CD4-positive, alpha-beta T cell treated with Interleukin-6 for 4 hours (primary cell): ENCODE measurements at places on chromosomes 11 and 22.

DNA sequence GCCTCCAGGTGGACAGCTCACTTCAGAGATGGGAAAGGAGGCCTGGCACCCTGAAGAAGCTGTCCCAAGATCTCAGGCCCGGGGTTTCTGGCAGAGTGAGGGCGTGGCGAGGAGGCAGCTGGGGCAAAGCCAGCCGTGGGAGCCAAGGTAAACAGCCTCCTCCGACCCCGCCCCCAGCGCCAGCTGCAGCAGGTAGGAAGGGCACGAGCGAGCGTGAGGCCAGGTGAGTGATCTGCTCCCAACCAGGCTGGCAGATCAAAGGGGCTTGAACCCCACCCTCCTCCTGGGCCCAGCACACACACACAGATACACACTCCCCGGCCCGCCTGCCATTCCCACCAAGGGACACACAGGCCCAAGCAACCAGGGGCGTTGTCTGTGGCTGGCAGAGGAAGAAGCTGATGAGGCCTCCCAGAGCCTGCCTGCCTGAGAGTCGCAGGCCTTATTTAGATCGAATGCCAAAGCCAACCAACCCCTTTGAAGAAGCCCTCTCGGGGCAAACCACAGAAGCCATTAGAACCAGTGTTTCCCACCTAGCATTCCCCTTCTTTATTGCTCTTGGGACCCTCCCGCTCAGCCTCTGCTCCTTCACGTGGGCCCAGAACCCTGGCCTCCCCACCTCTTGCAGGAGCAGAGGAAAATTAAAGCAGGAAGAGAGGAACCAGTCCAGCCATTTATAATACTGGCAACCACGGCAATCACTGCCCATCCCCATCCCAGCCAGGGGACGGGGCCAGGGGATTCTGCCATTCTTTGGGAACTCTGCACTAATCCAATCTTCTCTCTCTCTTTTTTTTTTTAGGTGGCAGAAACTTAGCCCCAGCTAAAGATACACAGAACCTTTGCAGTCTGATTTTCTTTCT lies 5.0 kb downstream of the PDGFB start:
- peak; percentile 61 for DNase-seq

DNA sequence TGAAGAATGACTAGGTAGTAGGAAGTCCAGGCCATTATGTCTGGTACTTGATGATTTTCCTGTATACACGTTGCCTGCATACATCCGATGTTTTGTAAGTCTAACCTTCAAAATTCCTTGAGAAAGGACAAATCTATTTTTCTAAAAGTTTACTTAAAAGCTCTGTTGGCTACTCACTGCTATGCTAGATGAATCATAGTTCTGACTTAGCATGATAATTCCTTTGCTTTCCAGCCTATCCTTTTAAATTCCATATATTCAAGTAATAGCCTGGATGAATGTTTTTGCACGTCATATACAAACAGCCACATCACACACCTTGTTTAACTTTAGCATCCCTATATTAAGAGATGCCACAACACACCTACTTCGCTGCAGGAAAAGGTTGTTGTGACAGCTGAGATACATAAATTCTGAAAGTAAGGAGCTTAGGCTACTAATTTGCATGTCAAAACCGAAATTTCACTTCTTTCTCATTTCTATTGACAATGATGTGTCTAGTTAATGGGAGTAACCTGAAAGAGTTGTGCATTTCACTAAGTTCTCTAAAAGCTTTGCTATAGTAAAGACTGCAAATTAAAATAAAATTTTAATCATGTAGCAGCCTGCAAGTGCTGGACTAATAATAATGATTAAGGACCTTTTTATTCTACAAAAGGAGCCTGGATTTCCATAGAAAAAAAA lies 1116.4 kb downstream of the JRKL start:
- DNase-seq = no peak

- peak; percentile 13 for DNase-seq
Measured at GRCh38 chr22:44085743-44086270, 61.7 kb downstream of the PARVB start.

DNA sequence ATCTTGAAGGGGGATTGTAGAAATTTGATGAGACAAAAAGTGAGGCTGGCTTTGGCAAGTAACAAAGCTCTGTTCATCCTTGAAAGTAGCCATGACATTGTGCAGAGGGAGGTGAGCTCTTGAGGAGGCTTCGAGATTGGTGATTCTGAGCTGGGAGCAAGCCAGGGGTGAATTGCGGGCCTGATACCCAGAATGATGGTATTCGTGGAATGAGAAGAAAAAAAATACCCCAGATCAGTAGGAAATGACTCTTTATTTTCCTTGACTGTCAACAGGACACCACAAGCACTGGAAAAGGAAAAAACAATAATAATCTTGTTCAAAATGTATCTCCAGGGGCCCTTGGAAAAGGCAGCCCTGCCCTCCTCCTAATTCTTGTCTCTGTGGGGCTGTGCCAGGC lies 62.7 kb downstream of the TSPAN18 start:
- no peak for DNase-seq

- DNase-seq = no peak
Measured at GRCh38 chr11:15830741-15831428, 525.5 kb downstream of the SOX6 start.

GRCh38 chr11:115766561-115766960 lies 262.3 kb upstream of the CADM1 start:
- no peak for DNase-seq

GRCh38 chr11:86211619-86212018 lies 32.9 kb upstream of the EED start:
- DNase-seq = no peak

- DNase-seq = no peak
Measured at GRCh38 chr22:29117799-29118477, 45.1 kb downstream of the KREMEN1 start.

- no peak for DNase-seq
Measured at GRCh38 chr22:30561402-30562189, 12.9 kb downstream of the GAL3ST1 start.

GRCh38 chr11:2772544-2773031 lies 72.8 kb upstream of the KCNQ1OT1 start:
- no peak for DNase-seq

DNA sequence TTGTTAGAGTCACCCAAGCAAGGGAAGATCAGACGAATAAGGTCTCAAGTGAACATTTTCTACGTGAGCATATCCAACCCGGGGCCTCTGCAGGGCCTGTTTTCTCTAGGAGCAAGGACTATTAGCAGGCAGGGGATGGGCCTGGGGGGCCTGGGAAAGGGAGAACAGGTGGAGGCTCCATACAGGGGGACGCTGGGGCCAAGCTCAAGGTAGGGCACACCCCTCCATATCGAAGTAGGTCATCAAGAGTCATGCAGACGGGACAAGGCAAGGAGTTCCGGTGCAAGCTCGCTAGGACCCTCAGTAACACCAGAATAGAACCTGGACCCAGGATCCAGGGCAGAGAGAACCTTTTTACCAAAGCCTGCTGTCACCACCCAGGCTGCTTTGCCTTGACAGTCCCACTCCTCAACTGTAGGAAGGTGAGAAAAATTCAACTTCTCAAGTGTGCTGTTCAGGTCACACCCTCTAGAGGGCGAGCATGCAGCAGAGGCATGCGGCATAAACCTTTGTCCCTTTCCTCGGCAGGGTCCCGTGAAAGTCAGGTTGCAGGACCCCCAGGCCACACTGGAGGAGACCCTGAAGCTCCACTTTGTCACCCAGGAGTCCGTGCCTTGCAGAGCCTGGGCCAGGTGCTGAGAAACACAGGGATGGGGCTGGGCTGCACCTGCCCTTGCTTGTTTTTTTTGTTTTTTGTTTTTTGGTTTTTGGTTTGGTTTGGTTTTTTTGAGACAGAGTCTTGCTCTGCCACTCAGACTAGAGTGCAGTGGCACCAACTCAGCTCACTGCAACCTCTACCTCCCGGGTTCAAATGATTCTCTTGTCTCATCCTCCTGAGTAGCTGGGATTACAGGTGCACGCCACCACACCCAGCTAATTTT lies 8.6 kb upstream of the APOBEC3B start:
- DNase-seq = peak; percentile 60

- DNase-seq = no peak
Measured at GRCh38 chr11:65473278-65473860, 25.5 kb upstream of the MALAT1 start.
